Epithelial cell of proximal tubule (primary cell): ENCODE measurements at places on chromosomes 5 and 9.

GRCh38 chr5:126354012-126354857, 69.0 kb upstream of the GRAMD2B start:
- DNase-seq = peak; percentile 73

GRCh38 chr9:135796784-135797485, 95.0 kb downstream of the KCNT1 start:
- no peak for DNase-seq

- DNase-seq = no peak
Measured at GRCh38 chr5:109351988-109352864, 57.5 kb downstream of the PJA2 start.

DNA sequence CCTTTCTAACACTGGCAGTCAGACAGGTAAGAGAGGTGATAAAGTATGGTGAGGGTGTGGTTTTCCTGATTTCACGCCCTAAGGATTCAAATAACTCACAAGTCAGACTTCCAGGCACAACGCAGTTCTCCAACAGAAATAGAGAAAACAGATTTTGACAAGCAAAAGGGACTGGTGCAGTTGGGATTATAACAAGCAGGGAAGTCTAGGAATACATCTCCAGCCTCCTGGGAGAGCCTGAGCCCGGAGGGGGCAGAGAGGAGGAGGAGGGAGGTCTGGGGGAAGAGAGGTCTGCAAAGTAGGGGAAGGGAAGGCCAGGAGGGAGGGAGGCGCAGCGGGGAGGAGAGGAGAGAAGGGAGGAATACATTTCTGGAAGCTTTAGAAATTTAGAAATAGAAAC, 1.6 kb downstream of the CMBL start:
- DNase-seq = no peak

DNA sequence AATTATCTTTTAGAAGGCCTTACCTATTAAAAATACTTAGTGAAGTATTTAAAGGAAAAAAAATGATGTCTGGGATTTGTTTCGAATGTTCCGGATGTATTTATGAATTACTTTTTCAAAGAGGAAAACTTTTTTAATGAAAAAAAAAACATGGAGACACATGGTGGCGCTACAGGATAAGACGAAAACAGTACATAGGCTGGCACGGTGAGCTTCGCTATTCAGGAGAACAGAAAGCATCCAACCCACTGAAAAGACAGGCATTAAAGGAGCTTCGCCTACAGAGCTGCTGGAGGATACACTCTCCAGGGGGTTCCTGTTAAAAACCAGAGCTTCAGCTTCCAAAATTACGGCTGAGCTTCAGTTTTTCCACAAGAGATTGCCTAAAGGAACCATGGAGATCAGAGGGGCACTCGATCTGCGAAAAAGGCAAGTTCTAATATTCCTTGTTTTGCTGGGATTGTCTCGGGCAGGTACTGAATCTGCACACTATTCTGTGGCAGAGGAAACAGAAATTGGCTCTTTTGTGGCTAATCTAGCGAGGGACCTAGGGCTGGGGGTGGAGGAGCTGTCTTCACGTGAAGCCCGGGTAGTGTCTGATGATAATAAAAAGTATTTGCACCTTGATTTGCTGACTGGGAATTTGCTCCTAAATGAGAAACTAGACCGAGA, at the start of gene PCDHB14:
Gene PCDHB14, plus strand, starts transcription at position 232 of the 672 bp plus-strand sequence. Its CDS starts 163 bp downstream, at position 395.
- DNase-seq = no peak

GRCh38 chr5:150801117-150801927, 22.8 kb downstream of the SMIM3 start:
- DNase-seq = peak; percentile 61

DNA sequence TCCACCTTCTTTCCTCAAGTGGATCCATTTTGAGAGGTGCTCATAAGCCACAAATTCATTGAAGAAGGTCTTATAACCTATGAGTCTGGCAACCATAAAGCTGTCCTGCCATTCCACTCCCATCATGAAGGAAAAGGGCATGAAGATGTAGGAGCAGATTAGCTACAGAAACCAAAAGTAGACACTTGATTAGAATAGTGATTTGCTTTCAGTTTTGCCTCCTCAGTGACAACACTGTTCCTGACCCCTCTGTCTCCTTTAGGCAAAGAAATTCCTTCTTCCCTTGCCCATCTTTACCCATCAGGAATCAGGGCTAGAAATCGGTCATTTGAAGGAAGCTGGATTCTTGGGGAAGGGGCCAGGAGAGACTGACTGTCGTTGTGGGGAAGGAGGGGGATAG, 55.2 kb downstream of the SLC28A3 start:
- DNase-seq = no peak

GRCh38 chr5:172581315-172581714, 59.7 kb upstream of the NEURL1B start:
- DNase-seq = no peak

GRCh38 chr9:92790542-92791527, 26.2 kb upstream of the BICD2 start:
- DNase-seq = no peak

DNA sequence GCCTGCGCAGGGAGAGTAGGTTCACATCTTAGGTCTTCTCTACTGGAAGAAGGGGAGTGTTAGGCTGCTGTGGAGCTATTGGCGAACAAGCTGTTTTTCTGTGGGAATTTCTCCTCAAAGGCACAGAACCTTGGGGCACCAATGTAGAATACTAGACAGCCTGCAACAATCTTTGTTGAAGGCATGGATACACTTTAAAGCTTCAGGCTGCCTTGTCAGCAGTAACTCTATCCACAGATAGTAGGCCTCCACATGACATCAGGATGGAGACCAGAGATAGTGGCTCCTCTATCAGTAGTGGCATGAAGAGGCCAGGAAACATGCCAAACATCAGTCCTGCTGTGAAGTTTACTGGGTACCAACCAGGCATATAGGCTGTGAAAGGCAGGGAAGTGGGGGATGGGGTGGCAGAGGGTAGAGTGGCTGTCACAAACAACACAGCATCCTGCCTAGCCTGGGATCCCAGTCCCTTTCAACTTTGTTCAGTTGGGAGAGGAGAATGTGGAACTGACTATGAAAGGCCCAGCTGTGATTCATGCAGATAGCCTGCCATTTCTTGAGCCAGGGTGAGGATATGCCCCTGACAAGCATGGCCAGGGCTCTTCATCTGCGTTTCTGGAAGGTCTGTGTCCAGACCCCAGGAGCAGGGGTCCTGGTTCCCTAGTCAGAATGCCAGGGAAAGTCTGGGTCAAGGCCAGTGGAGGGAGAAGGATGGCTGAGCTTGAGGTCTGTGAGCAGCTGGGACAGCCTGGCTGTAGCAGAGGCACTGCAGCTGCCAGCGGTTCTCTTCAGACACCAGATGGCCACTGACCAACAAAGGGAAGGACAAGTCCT, 1.0 kb upstream of the HK3 start:
- DNase-seq = no peak

DNA sequence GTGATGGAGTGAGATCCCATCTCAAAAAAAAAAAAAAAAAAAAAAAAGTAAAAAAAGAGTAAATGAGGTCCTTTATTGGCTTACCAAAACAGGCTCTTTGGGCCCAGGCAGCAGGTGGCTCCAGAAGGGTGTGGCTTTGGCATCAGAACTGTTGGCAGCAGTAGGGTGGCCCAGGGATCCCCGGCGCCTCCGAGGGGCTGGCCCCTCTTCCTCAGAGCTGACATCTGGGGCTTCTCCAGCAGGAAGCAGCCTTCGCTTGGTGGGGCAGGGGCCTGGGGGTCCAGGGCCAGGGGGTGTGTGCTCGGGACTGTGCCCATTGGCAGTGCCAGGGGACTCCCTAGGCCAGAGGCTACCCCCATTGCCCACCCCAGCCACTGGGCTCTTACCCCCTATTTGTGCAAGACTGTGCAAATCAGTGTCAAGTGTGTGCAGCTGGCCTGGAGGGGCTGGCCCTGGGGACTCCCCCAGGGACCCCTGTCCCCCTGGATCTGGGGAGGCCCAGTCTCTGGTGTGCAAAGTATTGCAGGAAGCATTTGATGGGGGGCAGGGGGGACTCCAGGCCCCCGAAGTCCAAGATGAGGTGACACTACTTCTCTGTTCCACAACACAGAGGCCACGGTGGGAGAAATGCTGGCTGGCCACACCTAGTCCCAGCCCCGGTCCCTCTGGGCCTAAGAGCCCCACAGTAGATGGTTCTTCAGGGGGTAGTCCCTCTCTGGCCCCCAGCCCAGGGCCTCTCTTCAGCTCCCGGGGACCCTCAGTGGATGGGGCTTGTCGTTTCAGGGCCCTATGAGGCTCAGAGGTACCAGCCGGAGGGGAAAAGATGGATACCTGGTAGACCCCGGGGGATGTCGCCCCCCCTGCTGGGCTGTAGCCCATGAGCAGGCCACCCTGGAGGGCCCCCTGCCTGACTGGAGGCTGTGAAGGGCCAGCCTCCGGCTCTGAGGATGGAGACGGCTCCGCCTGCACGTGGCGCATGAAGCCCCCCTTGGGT, 4.7 kb upstream of the STOML2 start:
- DNase-seq = no peak

GRCh38 chr9:72352911-72353388, 12.1 kb downstream of the ZFAND5 start:
- no peak for DNase-seq

- no peak for DNase-seq
Measured at GRCh38 chr5:140207250-140207964, 32.4 kb downstream of the CYSTM1 start.
